ENCODE measurements at places on chromosomes 5 and 9.

DNA sequence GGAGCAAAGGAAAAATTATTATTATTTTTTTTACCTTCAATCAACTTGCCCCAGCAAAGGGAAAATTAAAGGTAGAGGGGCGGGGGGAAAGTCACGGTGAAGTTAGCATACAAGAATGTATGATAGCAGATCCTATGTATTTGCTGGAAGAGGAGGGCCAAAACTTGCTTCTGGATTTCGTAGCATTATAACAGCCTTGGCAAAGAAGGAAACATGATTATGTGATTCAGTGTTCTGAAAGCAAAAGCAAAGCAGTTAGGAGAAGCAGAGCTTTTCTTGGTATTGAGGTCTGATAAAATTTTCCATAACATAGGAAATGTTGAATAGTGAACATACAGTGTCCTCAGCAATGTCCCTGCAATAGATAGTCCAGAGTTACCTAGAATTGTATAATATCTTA, 32.4 kb downstream of the MAST4 start:
- DNase-seq: no peak

DNA sequence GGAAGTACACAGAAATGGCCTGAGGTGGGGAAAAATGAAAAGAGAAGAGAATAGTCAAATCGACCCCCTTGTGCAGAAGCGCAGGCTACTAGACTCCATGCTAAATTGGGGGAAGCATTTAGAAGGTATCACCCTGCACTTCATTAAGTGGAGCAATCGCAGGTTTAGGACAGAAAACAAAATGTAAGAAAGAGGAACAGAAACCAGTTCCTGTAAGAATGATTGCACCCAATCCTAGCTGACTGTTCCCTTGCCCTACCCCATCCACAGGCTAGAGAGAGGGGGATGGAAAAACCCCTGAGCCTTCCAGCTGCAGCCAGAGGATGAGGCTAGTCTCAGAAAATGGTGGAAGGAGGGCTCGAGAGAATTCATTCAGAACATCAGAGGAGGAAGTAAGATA, 23.9 kb upstream of the PPP1R2B start:
- DNase-seq: no peak

DNA sequence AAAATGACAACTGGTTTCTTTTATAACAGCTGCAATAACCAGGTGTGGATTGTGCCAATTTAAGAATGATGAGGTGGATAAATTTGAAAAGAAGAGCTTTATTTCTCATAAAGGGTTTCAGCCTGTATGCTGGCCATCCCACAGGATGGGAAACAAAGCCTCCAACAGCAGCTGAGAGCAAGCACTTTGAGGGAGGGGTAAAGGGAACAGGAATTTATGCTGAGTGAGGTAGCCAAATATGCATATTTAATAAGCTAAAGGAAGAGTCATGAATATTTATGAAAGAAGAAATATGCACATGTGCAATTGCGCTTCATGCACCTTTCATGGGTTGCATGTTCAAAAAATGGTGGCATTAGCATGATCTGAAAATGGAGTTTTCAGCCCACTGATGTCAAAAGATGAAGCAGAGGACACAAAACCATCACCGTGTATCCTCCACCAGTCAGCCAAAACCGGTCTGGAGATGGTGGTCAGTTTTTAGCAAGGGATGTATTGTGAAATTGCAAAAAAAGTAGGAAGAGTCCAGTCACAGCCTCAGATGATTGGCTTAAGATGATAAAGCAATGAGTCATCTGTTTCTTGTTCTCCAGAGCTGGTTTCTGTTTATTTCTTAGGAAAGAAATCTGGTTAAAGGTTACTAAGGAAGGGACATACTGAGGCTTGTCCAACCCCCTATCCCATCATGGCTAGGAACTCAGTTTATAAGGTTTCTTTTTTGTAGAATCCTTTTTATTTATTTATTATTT, 47.9 kb downstream of the DEPDC1B start:
- DNase-seq: no peak

DNA sequence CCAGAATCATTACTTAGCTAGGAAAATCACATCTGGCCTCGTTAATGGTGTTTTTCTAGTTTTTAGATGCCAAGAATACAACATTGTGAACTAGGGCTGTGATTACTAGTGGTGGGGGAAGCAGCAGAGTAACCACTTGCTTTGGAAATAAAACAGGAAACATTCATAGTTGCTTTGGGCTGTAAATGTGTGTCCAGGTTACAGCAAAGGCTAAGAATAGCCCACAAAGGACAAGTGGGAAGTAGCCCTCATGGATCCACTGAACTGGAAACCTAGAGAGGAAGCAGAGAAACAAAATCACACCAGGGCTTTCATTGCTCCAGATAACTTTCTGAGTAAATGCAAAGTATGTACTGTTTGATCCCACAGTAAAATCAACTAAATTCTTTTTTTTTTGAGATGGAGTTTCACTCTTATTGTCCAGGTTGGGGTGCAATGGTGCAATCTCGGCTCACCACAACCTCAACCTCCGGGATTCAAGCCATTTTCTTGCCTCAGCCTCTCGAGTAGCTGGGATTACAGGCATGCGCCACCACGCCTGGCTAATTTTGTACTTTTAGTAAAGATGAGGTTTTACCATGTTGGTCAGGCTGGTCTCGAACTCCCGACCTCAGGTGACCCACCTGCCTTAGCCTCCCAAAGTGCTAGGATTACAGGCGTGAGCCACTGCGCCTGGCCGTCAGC, 56.2 kb upstream of the TNFSF15 start:
- DNase-seq: no peak

DNA sequence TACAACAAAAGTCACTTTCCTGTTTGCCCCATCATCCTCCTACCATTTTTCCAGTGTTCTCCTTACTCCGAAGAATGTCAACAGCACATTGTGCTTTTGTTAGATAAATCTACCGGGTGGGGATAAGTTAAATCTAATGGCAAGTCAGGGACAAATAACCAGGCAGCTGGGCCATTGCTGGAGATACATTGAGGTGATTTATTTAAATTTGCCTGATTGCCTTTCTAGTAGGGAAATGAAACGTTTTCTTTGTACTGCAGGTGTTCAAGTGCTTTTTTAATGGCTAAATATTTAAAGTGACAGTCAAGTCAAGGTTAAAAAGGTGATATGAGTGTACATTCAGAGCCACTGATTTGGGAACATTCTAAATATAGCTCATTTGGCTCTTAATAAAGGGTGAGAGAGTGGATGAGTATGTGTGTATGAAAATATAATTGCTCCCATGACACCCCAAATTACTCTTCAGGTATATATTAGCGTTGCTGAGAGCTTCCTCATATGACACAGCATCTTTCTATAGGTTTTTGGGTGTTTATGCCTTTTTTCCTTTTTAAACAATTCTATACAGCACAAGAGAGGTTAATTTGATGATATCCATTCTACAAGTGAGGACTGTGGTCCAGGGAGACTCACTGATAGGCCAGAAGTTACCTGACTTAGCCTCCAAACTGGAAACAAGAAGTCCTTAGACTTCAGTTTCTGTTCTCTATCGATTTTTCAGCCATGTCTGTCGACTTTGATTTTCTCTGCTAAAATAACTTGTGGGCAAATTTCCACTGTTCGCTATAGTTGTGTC, 51.9 kb downstream of the DMRT2 start:
- DNase-seq: no peak

GRCh38 chr5:161851691-161852299, 3.9 kb downstream of the GABRA1 start:
- no peak for DNase-seq

DNA sequence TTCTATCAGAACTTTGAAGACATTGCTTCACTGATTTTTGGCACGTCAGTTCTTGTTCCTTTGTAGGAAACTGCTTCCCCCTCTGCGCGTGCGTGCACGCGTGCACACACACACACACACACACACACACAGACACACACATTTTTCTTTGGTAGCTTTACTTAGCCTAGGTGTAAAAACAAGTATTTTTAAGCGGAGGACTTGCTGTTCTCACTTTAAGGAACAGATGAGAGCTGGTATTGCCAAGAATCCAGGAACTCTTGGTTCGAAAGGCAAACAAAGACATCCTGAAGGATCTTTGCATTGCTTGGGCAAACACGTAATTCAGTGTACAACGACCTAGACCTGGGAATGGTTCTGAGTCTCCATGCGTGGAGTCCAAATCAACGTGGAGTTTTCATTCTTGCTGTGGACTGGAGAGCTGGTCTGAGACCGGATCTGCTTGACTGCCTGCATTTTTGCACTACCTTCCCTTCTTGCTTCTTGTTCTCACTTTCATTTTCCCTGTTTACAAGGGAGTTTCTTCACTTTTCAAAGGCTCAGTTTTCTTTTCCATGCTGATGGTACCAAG, 8.2 kb downstream of the TMEM268 start:
- DNase-seq: peak; percentile 6

DNA sequence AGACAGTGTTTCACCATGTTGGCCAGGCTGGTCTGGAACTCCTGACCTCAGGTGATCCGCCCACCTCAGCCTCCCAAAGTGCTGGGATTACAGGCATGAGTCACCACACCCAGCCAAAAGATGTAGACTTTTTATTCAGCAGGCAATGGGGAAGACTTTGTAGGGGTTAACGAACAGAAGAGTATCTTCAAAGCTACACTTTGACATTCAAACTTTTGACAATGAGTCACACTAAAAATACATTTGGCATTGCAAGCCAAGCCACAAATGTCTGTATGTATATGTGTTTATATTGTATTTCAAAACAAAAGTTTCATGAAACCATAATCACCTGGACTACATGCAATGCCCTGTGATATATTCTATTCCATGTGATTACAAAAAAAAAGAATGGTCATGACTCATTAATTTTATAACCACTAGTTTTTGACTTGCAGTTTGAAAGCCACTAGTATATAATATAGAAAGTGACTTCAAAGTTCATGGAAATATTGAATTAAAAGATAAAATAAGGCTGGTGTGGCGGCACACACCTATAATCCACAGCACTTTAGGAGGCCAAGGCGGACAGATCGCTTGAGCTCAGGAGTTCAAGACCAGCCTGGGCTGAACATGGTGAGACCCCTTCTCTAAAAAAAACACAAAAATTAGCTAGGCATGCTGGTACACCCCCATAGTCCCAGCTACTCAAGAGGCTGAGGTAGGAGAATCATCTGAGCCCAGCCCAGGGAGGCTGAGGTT, 8.3 kb downstream of the DIMT1 start:
- no peak for DNase-seq

- peak; percentile 41 for DNase-seq
Measured at GRCh38 chr5:76544268-76544926, 78.8 kb downstream of the F2RL2 start.

GRCh38 chr5:75482482-75482881, 28.9 kb downstream of the CERT1 start:
- DNase-seq: no peak

- no peak for DNase-seq
Measured at GRCh38 chr9:86043999-86044398, 55.4 kb downstream of the GOLM1 start.

- DNase-seq: no peak
Measured at GRCh38 chr9:12954441-12954840, 179.6 kb downstream of the LURAP1L start.

DNA sequence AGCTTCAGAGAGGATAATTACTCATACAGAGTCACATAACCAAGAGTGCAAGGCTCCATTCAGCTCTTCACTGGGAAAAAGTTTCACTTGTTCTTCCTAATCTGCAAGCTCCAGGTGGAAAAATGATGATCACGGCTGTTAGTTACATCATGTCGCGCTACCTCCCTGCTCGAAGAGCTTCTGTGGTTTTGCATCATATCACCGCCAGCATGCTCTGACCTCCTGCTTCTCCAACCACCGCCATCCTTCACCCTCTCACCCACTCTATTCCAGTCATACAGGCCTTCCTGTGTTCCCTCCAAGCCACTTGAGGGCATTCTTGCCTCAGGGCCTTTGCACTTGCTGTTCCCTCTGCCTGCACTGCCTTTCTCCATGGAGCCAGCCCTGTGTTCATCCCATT, 47.1 kb downstream of the COL27A1 start:
- DNase-seq: no peak

DNA sequence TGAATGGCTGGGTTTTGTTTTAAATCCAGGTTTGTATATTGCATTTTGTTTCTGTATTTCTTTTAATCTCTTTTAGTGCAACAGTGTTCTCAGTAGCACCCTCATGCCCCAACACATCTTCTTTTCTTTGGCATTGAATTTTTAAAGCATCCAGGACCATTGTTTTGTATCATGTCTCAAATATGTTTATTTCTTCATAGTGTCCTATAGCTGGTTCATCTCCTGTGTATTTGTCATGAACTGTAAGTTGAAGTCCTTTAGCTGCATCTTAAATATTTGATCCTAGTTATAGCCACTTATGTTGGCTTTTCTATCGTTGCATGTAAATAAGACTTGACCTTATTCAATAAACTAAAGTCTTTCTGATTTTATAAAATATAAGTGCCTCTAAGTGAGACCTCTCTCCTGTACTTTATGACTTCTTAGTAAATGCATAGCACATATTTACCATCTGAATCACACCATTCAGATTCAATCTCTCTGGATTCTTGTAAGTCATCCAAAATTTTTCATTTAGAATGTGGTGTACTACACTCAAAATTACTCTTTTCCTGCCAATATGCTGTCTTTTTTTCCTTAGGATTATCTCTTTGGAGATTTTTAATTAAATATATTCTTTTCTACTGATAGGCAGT, 21.0 kb upstream of the ERCC6L2 start:
- no peak for DNase-seq

DNA sequence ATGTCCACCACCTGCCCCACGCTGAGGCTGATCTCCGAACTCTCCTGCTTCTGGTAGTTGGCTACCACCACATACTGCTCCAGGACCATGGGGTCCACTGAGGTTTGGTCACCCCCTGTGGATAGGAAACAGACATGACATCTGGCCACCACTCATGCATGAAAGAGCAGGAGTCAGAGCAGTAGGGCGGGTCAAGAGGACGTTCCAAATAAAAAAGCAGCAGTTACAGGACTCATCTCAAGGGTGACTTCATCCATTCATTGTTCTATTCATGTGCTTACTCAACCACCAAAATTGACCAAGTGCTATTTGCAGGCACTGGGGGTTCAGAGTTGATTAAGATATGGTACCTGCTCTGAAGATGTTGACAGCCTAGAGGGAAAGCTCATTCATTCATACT, 79.2 kb upstream of the UBTD2 start:
- no peak for DNase-seq

DNA sequence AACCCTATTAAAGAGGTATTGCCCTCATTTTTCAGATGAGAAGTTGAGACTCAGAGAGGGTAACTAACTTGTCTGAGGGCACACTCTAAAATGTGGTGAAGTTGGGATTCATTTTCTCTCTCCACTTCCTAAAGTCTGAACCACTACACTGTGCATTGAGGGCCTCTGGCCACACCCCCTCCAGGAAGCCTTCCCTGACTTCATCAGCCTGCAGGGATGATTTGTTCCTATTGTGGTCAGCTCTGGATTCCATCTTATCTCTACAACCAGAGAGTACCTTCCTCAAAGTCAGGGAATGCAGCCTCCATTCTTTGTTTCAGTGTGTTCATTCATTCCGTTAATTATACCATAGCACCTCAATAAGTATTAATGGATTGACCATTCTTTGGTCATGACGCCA, 356.0 kb upstream of the PANK3 start:
- no peak for DNase-seq

- DNase-seq: no peak
Measured at GRCh38 chr9:132600326-132600984, 18.0 kb downstream of the BARHL1 start.

- no peak for DNase-seq
Measured at GRCh38 chr5:80959768-80960442, at the start of gene RASGRF2. Gene RASGRF2, plus strand, starts transcription at chr5:80960363. Its CDS starts 376 bp downstream, at chr5:80960739.

GRCh38 chr5:12399868-12400267, 495.6 kb upstream of the CTNND2 start:
- no peak for DNase-seq

- no peak for DNase-seq
Measured at GRCh38 chr5:76425146-76425545, 22.1 kb downstream of the IQGAP2 start.

GRCh38 chr9:94934816-94935328, 208.4 kb downstream of the AOPEP start:
- no peak for DNase-seq

GRCh38 chr5:83714810-83715209, 5.8 kb downstream of the HAPLN1 start:
- DNase-seq: no peak
